Left renal cortex interstitium (tissue), 4 donors: ENCODE measurements at places on chromosomes 13 and 19. TPM values are rescaled to one million over a fixed set of nuclear protein-coding genes. Genes with fewer than 3 reads are reported as not detected.

DNA sequence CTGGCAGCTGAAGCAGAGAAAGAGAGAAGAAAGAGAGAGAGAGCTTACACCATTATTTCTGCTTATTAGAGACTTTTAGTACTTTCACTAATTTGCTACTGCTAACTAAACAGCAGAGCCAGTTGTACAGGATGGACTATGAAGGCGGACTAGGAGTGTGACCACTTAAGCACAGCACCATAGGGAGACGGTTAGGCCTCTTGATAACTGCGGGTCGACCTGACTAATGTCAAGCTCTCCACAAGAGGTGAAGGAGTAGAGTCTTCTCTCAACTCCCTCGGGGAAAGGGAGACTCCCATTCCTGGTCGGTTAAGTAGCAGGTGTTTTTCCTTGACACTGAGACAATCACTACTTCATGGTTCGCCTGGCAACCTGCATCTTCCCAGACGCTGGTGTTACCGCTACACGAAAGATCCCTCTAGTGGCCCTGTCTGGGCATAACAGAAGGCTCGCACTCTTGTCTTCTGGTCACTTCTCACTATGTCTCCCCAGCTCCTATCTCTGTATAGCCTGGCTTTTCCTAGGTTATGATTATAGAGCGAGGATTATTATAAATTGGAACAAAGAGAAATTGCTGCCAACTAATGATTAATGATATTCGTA lies 5.3 kb upstream of the PSG7 start:
- DNase-seq, result no peak

- DNase-seq, result no peak
These were observed 8.8 kb downstream of the C3 start for GRCh38 chr19:6711605-6712004.

GRCh38 chr13:75637181-75637750 lies 1.1 kb downstream of the LMO7 start:
- DNase-seq, result no peak

Gene ADGRE1
- 0.16 TPM for polyA plus RNA-seq
